ENCODE measurements at places on chromosomes 4 and X. TPM values are rescaled to one million over a fixed set of nuclear protein-coding genes. Genes with fewer than 3 reads are reported as not detected.

DNA sequence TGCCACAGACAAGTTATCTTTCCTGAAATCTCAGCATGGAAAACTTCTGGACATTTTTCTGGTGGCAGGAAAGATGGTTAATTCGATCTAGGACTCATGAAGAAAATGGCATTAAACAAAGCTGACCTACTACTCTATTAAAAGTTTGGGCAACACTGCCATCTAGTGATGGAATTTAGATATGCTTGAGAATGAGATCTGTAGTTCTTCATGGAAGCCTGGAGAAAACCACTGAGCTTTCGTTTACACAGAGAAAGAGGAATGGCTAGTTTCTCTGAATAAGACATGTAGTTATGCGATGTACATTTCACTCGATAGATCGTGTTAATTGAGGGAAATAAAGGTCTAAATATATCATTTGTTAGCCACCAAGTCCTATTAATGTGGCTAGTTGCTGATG, 51.7 kb upstream of the CHRDL1 start:
- peak; percentile 77 for DNase-seq

DNA sequence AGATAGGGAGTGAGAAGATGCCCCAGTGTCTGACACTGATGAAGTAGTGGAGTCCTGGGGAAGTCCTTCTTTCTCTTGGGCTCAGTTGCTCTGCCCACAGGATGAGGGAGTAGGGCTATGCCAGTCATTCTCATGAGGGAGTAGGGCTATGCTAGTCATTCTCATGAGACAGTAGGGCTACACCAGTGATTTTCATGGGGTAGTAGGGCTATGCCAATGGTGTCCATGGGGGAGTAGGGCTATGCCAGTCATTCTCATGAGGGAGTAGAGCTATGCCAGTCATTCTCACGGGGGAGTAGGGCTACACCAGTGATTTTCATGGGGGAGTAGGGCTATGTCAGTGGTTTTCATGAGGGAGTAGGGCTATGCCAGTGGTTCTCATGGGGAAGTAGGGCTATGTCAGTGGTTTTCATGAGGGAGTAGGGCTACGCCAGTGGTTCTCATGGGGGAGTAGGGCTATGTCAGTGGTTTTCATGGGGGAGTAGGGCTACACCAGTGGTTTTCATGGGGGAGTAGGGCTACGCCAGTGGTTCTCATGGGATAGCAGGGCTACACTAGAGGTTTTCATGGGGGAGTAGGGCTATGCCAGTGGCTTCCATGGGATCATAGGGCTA, 43.3 kb upstream of the SOD3 start:
- no peak for DNase-seq

GRCh38 chrX:96692890-96693289, 8.2 kb downstream of the DIAPH2 start:
- DNase-seq: no peak

GRCh38 chr4:96260064-96260682, 420.3 kb downstream of the PDHA2 start:
- DNase-seq: no peak

- DNase-seq: no peak
These were observed 25.1 kb downstream of the FAT1 start for GRCh38 chr4:186698525-186698924.

- DNase-seq: no peak
These were observed 380.5 kb downstream of the IDS start for GRCh38 chrX:149124526-149125108.

SMPX gene
- not detected for total RNA-seq

- DNase-seq: no peak
These were observed 145.0 kb upstream of the AADAT start for GRCh38 chr4:170234800-170235199.

- DNase-seq: no peak
These were observed 442.7 kb downstream of the RPA4 start for GRCh38 chrX:97326456-97326855.

FRAS1 gene
- 0.06 TPM for total RNA-seq

GPRASP2 gene
- 14.8 TPM for total RNA-seq

CNKSR2 gene
- 0.96 TPM for total RNA-seq

DNA sequence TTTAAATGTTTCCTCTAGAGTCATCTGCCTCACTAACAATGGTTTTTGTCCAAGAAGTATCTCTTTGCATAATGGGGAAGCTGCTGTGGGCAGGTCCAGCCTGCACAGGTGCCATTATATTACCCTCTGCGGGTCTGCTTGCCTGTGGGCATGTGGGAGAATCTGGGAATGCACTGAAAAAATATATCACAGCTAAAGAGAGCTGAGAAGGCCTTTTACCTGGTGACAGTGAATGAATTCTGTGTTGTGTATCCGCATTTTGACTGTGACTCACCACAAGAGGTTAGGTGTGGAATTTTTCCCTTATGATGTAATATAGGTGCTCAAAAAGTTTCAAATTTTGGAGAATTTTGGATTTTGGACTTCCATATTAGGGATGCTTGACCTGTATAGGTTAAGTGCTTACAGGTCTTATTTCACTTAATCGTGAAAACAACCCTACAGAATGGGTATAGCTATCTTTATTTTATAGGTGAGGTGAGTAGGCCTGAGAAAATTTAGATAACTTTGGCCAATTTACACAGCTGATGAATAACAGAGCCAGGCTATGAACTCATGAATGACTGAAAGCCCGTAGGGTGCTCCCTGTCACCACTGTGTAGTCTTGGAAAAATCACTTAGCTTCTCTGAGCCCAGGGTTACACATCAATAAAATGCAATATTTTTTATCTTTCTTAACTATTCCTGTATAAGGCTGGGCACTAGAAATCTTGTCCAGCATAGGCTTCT, 198.0 kb upstream of the EPHA5 start:
- DNase-seq: no peak

DNA sequence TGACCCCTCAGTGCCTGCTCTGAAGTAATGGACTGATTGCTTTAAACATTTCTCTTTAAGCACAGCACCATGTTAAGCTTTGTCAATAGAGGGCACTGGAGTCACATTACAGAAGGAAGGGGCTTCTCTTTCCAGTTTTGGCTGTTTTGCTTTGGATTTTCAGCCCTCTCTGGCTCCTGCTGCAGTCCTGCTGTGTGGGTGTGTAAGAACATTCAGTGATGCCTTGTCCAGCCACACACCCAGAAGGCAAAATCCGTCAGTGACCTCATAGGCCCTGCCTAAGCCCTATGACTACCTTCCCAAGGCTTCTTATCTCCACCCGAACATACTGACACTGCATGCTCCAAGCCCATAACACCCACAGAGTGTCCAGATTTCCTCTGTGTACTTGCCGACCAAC, 215.3 kb upstream of the CTSO start:
- DNase-seq: peak; percentile 85
